ENCODE measurements at places on chromosomes 16 and 17.

- DNase-seq, result no peak
Measured at GRCh38 chr16:87389245-87389644, 2.9 kb upstream of the MAP1LC3B start.

GRCh38 chr16:84237994-84238750 lies 1.6 kb downstream of the KCNG4 start:
- no peak for DNase-seq

- no peak for DNase-seq
Measured at GRCh38 chr17:74217888-74218287, 4.5 kb downstream of the TTYH2 start.

DNA sequence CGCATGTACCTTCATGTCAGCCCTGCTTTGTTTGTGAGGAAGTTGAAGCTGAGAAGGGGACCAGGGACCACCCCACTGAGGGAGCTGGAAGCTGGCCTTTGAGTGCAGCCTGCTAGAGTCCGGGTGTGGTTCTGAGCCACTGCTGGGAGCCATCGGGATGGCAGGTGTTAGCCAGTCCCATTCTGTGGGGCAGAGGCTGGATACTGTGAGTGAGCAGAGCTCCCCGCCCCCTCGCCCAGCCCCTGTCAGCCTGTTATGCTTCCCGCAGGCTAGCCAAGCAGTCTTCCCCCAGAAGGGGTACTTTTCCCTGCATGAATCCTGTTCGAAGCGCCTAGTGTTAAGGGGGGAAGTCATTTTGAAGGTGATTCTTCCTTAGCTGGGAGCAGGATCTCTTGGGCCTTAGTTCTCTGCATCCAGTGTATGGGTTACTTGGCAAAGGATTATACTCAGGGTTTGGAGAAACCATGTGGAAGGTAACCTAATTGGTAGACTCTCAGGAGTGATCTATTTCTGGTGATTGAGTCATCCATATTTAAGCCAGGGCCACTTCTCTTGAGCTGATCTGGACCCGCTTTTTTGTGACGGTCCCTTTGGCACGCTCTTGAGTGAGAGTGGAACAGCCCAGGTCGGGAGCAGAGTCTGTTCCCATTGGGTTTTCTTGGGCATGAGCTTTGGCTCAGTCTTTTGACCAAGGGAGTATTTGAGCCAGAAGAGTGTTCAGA lies 23.8 kb downstream of the AKAP1 start:
- no peak for DNase-seq

GRCh38 chr16:4113358-4114256 lies 2.6 kb downstream of the ADCY9 start:
- no peak for DNase-seq

DNA sequence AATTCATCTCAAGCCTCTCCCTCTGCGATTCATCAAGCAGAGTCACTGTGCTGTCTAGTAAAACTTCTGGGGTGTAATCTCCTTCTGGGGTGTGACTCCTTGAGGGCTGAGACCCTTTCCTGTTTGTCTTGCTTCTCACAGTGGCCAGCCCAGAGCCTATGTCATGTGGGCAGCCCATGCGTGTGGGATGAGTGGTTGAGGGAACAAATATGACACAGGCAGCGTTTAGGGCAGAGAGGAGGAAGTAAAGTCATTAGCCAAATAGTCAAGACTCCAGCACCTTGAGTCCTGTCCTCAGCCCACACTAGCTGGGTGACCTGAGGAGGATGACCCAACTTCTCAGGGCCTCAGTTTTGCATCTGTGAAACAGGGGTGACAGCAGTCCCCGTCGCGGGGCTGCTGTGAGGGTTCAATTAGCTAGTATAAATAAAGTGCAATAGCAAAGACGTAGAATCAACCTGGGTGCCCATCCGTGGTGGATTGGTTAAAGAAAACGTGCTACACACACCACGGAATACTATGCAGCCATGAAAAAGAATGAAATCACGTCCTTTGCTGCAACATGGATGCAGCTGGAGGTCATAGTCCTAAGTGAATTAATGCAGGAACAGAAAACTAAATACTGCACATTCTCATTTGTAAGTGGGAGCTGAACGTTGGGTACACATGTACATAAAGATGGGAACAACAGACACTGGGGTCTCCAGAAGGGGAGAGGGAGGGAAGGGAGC lies 4.5 kb upstream of the ITGAX start:
- no peak for DNase-seq

DNA sequence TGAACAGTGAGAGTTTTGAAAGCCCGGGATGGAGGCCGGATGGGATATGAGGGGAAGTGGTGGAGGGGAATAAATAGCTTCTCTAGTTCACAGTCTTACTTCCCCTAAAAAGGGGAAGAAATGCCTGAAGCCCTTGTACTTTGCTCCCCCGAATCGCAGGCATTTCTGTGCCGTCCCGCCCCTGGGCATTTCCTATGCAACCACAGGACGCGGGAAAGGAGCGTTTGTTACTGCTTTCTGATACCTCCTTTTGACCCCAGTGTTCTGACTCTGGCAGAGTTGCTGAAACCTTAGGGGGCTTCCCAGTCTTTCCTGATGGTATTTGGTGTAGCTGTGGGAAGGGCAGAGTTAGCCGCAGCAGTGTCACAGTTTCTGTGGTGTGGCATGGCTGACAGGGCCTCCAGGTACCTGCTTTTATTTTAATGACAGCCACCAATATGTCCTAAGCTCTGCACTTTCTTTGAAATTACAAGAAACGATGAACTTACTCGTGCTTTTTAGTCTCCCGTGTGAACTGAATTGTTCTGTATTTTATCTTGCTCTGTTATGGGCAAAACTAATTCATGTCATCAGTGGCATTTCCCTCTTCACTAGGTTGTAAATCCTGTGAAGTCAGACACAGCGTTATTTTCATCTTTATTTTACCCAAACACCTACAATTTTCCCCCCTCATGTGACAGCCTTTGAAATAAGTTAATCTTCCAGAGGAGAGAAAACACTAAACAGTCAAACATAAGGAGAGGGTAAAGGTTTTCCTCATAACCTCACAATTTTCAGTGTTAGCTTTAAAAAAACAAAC lies 27.1 kb downstream of the USP10 start:
- DNase-seq, result no peak

DNA sequence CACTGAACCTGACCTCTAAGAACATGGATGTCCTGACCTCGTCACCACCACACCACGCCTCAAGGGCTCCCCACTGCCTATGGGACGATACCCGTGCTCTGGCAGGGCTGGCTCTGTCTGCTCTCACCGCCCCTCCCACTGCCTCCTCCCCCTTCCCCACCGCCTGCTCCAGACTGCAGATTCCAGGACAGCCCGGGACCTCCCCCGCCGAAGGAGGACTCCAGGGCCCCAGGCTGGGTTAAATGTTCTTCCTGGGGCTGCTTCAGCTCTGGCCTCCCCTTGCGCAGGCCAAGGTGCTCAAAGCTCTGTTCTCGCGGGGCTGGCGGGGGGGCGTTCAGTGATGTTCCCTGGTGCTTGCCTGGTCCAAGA lies 3.1 kb downstream of the NPW start:
- DNase-seq, result peak; percentile 68

GRCh38 chr16:68737046-68737729 lies at the start of gene CDH1:
TSS of gene CDH1 (plus strand) at chr16:68737292. CDS start at chr16:68737416, 124 bp downstream.
- no peak for DNase-seq

DNA sequence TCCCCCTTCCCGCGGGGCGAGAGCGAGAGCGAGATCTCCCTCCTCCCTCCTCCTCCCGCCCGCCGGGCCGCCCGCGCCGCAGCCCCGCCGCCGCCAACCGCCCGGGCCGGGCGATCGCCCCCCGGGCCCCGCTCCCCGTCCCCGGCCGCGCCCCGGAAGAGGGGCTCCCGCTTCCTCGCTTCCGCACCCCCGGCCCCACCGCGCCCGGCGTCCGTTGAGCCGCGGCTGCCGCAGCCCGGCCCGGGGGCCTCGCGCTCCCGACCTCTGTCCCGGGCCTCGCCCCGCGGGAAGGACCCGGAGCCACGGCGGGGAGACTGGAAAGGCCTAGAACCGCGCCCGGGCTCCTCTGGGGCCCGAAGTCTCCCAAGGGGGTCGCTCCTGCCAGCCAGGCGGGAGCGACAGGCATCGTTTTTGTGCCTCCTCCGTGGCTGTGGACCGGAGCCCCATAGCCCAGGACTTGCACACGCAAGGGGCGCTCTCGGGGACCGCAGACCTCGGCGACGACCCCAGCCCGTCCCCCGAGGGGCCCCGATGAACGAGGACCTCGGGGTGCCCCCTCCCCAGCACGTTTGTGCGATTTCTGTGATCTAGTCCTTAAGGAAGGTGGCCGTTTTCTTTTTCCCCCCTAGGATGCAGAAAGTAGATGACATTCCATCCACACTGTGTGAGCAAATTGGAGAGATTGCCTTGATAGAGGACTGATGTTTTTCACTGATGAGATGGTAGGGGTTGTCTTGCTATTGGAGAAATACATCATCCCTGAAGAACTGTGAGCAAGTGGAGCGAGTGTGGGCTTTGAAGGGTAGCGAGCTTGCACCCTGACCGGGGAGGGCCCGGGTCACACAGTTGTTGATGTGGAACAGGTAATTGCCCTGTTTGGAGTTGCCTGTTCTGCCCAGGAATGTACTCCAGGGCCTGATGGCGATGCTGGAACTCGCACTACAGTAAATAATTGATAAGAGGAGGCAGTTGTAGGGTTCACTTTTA lies 611 bp downstream of the BANP start:
- DNase-seq, result peak; percentile 18

GRCh38 chr17:33260638-33261037 lies 32.5 kb downstream of the ASIC2 start:
- DNase-seq, result no peak

DNA sequence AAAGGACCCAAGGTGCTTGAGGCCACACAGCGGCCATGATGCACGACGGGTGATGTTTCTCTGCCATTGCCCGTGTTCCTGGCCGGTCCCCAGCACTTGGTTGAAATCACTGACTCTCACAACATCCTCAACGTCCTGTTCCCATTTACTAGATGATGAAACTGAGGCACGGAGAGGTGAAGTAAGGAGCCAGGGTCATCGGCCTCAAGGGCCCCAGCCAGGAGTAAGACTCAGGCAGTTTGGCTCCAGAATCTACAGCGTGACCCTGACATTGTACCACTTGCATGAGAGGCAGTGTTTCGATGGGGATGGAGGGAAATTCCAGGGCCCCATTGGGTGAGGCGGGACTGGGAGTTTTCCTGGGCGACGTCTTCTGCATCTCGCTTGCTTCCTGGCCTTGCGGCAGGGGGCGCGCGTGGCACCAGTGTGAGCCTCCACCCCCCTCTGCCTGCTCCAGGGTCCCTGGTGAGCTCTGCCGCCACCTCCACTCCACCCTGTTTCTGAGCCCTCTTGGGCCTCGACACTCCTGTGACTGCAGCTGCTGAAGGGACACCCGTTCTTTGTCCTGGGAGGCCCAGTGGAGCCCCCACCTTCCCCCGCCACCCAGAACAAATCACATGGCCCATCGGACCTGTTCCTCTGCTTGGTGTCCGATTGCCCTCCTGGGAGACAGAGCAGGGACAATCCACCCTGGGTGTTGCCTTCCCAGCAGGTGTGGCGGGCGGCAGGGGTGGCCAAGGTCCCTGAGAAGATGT lies 133.0 kb upstream of the GSE1 start:
- no peak for DNase-seq

- peak; percentile 72 for DNase-seq
Measured at GRCh38 chr17:48505788-48506187, 25.0 kb downstream of the HOXB1 start.

DNA sequence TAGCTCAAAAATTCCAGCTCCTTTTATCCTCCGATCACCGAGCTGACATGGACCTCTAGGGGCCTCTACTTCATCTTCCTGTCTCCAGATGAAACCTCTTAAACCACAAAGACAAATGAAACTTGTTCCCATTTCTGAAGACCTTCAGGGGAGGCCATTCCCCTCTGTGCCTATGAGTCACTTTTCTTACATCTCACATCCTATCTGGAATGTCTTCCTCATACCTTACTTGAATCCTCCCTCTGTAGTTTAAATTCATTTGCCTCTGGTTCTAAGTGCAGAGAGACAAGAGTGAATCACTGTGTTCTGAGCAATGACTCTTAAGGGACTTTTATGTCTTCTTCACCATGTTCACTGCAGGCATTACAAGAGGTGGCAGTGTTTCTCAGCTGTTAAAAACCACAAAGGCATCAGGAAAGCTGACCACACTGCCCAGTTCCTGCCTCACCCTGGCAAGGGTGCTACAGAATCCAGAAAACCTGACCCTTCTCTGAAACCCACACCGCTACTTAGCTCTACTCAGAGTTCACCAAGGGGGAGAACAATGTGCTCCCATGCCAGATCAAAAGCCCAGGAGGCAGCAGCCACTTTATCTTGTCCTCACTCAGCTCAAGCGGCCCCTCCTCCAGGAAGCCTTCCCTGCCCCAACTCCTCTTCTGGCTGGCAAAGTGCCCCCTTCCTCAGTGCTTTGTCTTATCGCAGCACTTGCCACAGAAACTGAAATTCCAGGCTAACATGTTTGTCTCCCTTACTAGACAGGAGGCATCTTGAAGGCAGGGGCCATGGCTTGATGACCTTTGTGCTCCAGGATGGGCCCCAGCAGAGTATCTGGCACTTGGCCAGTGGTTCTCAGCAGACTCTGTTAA lies 6.4 kb downstream of the CUEDC1 start:
- DNase-seq, result peak; percentile 76

GRCh38 chr17:67399676-67400075 lies 22.6 kb downstream of the PITPNC1 start:
- DNase-seq, result no peak

GRCh38 chr17:45646288-45646988 lies 137.7 kb upstream of the CRHR1 start:
- no peak for DNase-seq

- no peak for DNase-seq
Measured at GRCh38 chr17:18190628-18191235, 7.1 kb downstream of the ALKBH5 start.

GRCh38 chr16:85227084-85227945 lies 115.0 kb upstream of the CIBAR2 start:
- DNase-seq, result peak; percentile 87

DNA sequence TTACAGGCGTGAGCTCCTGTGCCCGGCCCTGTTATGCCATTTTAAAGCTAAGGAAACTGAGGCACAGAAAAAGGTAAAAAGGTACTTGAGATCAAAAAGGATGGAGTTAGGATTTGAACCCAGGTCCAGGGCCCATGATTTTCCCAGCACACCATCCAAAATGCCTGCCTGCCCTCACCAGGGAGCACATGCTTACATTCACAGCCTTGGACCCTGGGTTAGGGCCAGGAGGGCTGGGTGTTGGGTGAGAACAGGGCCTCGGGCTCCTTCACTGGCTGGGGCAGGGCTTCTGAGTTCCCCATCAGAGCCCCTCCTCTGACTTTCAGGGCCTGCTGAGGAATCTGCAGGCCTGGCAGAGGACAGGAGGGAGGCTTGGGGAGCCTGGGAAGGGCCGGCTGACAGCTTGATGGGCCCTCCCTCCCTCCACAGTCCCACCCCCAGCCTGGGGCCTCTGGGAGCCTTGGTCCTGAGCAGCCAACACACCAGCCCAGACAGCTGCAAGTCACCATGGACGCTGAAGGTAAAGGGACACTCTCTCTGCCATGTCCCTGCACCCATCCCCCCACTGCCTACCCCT lies at the start of gene QPRT:
TSS of gene QPRT (plus strand) at position 490 of the 577 bp plus-strand sequence. CDS start at position 508, 18 bp downstream.
- peak; percentile 78 for DNase-seq

DNA sequence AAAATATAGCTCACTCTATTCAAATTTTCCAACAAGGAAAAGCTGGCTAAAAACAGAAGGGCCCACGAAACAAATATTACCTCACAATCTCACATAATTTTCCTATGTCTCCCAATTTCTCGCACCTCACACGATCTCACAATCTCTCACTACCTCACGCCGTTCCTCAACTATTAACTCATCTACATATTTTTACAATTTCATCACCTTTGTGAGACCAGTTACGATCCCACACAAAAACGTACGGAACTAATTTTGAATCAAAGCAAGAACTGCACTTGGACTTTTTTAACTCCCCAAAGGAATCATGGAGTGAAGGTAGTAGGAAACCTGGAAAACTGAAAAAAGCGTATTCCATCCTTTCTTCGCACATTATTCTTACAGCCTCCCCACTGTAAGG lies 1.1 kb downstream of the CBX1 start:
- peak; percentile 79 for DNase-seq

Data from fibroblast of lung (primary cell).